NCI-H82 (cell line): ENCODE measurements at places on chromosomes 4 and X.
A peak's percentile ranks its signal among the peaks of the same experiment; 100 is the strongest.

DNA sequence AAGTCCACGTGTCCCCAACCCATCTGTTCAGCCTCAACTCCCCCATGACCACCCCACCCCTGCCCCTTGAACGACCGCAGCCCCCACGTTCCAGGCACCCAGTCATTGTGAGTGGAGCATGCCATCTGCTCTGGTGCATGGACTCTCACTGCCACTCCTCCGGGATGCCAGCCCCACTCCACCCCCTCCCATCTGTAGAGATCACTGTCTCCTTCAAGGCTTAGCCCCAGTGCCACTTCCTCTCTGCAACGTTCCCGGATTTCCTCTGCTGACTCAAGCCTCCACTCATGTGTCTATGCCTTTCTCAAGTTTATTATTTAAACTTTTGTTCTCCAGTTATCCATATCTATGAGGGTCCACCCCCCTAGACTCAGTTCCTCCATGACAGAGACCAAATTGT lies 54.0 kb downstream of the MAML3 start:
- DNase-seq: peak; percentile 49

DNA sequence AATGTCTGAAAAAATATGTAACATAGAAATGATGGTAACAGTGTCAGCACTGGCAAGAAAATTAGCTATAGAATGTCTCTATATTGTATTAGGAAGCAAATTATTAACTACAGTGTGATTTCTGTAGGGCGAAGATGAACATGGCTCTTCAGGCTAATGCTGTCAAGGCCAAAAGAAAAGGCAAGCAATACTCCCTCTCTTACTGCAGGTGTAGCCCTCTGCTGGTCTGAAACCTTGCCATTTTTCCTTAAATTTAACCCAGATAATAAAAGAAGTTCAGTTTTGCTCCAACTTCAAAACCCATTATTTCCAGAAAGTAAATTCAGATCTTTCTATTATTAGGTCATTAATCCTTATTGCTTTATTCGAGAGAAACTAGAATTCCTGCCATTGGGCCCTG lies 215.9 kb downstream of the LRBA start:
- DNase-seq: no peak

GRCh38 chrX:149044471-149044870 lies 460.6 kb downstream of the IDS start:
- DNase-seq: no peak

- DNase-seq: no peak
Measured at GRCh38 chr4:20639346-20639745, 60.9 kb upstream of the PACRGL start.

GRCh38 chr4:25361253-25361652 lies 15.8 kb upstream of the ANAPC4 start:
- DNase-seq: peak; percentile 9

DNA sequence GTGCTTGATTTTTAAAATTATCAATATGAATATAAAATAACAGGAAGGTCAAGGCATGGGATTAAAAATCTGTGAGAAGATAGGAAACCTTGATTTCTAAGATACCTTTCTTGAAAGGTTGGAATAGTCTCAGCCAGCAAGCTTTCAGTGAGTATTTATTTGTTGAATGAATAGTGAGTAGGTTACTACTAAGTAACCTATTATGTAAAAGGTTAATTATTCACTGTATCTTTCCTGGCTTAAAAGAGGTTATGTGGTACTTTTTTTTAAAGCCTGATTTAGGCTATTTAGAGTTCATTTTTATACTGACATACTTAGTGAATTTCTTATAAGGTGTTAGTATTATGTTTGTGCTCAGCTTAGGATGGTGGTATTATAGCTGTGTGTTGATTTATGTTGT lies 123.5 kb downstream of the PTPN13 start:
- no peak for DNase-seq

DNA sequence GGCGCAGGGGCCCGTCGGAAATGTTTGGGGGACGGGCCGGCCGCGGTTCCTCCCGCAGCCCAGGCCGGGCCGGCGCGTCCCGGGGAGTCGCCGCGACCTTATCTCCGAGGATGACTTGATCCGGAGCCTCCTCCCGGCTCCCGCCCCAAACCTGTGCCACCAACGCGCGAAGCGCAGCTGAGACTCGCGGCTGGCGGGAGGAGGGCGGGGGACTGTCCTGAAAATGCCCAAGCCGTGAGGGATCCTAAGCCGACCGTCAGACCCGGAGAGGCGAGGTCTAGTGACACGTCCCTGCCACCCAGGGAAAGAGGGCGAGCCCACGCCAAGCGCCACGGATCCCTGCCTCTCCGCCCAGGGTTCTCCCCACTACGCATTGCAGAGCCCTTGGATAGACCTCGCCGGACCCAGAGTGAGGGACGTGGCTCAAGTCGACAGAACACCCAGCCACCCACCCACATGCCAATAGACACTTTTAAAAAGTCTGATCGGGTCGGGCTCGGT lies 26.9 kb downstream of the UTP14A start:
- DNase-seq: peak; percentile 58

DNA sequence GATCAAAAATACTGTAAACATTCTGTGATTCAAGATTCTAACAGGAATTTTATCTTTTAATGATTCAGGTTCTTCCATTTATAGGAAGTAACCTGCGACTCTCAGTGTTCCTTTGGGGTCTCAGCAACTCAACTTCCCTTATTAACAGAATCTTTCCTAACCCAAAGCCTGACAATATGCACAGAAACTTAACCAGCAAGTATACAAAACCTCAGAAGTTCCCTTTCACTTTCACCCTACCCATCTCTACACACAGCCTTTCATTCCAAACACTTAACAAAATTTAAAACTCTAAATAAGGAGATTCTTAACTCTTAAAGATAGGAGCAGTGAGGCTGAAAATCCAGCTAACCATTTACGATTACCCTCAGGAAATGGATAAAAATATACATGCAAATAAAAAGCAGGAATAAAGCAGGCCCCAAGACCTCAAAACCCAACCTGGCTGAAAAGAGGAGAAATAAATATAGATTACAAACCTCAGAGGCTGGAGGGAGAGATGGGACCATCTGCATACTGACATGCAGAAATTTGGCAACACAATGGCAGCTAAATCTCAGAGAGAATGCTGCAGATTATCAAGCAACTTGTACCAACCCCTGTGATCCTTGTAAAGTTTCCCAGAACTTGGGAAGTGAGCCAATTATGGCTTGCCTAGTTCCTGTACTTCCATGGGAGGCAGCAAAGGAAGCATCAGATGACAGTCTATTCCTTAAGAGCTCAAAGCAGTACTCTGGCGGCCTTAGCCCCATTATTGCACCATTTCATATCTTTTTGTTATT lies 101.0 kb downstream of the ATP11C start:
- DNase-seq: peak; percentile 56

DNA sequence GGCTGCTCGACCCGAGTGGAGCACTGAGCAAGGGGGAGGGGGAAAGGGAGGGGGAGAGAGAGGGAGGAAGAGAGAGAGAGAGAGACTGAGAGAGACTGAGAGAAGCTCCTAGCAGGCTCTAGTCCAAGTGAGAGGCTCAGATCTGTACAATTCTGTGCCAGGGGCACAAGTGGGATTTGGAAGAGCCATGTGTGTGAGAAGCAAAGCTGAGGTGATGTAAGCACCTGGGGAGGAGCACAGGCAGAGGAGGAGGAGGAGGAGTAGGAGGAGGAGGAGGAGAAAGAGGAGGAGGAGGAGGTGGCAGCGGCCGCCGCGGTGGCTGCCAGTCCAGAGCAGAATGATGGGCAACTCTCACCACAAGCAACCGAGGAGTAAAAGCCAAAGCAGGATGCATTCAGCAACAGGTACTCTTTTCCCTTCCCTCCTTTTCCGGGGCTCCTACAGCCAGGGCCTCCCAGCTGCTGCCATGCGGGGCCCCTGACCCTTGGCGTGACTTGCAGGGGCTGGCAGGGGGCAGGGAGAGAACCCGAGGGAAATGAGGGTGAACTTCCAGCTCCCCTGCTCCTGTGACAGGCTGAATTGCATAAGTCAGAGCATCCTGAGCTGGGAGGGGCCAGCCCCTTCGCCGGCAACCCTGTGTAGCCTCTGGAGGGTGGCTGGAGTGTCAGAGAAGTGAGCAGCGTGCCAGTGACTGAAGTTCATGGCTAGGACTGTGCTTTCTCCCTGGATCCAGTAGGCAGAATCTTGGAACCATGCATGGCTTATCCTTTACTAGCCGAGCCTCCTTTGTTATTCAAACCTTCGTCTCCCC lies 62.2 kb downstream of the RTL5 start:
- no peak for DNase-seq

DNA sequence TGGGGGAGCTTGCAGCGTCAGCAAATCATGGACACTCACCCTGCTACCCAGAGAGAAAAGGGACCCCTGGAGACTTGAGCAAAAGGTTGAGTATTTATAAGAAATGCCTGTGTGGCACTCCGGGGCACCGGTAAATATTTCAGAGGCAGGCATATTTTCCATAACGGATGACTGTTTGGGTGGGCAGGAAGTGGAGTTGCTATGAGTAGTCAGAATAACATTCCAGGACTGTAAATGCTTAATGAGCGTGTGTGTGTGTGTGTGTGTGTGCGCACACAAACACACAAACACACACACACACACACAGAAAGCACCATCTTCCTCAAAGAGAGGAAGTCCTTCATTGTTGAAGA lies 74.6 kb downstream of the MXRA5 start:
- no peak for DNase-seq

- no peak for DNase-seq
Measured at GRCh38 chr4:116847616-116848015, 237.8 kb downstream of the TRAM1L1 start.

GRCh38 chr4:147825451-147826287 lies 93.8 kb downstream of the ARHGAP10 start:
- peak; percentile 2 for DNase-seq

- no peak for DNase-seq
Measured at GRCh38 chr4:99824070-99824599, 7.5 kb downstream of the DAPP1 start.

DNA sequence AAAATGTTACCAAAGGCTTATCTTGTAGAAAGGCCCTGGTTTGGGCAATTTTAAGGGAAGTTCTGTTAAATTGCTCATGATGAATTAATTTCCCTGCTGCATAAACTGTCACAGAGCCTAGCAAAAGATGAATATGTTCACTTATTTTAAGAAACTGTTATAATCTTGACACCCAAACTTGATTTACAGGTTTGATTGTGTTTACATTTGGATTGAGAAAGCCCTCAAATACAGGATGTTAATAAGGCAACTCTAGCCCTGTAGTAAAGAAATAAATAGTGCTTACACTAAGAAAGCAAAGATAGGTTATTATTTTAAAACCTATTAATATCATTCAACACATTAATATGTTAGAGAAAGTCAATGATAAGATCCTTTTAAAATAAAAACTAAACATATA lies 18.3 kb downstream of the GYG2 start:
- no peak for DNase-seq
